ENCODE measurements at places on chromosomes 11 and 22.

- no peak for DNase-seq
Observed at GRCh38 chr22:22573047-22573889, 14.2 kb upstream of the PRAME start.

GRCh38 chr11:93922830-93923229, 72.4 kb upstream of the VSTM5 start:
- no peak for DNase-seq

GRCh38 chr11:6391537-6392134, 1.4 kb downstream of the SMPD1 start:
- DNase-seq = no peak

DNA sequence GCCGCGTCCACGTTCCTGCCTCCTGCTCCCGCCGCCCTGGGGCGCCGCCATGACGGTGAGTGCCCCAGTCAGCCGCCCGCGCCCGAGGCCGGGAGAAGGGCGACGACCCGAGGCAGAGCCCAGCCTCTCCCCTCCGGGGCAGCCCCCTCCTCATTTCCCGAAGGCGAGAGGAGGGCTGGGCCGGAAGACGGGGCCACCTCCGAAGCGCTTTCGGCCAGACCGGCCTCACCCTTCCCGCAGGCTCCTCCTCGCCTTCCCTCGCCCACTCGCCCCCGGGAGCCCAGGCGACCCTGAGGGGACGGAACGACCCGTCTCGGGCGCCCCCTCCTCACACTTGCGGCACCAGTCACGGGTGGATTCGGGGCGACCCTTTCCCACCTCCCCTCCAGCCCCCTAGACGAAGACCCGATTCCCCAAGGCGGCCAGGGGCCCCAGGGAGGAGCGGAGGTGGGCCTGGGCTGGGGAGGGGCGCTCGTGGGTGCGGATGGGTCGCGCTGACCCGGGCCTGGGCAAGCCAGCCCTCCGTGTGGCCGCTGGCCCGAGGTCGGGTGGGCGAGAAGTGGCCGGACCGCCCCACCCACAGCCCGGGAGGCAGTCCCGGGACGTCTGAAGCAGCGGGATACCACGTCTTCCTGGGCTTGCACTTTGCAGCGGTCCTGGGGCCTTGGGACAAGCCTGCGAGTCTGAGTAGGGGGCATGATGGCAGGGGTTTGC, 49.7 kb downstream of the TRIOBP start:
- no peak for DNase-seq

- DNase-seq = no peak
Observed at GRCh38 chr11:82924522-82925224, 23.1 kb downstream of the DDIAS start.

- DNase-seq = no peak
Observed at GRCh38 chr22:50118557-50119168, 28.9 kb downstream of the MOV10L1 start.

DNA sequence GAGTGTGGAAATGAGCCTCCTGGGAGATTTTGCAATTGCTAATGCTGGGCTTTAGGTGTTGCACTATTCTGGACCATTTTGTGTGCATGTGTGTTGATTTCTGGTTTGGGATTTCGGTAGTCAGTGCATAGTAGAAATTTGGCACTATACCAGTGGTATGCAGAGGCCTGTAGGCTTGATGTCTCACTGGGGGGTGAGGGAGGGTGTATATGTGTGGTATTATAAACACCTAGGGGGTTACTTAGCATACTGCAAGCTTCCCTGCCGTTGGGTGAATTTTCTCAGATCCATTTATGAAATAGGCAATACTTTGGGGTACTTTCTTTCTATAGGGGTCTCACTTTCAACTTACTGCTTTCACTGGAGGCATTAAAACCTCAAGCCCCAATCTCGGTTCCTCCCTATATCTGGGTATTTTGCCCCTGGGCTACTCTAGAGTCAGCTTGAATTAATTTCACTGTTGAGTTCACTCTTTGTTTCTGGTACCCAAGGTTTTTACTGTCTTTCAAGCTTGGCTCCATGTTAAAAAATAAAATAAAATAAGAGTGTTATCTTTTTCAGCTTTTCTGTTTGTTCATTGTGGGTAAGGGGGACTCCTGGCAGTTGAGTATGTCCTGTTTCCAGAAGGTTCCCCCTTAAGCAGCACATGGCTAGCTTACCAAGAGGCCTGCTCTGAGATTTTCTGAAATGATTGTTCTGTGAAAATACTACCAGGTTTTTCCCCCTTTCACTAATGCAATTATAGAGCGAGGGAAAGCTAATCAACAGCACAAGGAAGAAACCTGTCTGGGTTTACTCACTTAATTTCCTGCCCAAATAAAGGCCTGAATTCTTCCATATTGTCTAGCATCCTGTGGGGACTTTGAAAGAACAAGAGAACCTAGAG, 45.8 kb downstream of the PPFIBP2 start:
- DNase-seq = no peak

DNA sequence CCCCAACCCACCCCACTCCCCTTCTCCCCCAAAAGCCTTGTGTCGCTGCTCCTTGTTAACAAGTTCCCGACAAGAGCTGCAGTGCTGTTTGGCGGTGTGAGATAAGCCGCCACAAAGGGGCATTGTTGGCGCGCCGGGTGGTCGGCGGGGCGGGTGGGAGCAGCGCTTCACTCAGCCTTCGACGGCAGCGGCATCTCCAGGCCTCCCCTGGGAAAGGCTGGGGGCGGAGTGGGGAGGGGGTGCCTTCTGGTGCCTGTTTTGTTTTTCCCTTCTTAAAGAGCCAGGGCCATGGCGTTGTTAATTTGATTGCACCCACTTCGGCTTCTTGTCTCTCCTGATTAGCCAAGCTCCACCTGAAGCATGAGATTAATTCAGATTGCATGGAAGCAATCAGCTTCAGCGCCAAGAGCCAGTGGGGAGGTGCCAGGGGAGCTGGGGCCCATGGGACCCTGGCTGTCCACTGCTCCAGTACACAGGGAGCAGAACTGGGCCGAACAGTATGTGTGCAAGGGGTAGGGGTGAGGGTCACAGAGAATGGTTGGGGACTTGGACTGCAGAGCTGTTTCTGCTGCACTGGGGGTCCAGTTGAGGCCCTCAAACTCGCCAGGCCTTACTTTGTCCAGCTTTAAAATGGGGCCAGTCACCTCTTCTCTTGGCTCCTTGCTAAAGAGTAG, 165.1 kb downstream of the CEP164 start:
- DNase-seq = no peak

DNA sequence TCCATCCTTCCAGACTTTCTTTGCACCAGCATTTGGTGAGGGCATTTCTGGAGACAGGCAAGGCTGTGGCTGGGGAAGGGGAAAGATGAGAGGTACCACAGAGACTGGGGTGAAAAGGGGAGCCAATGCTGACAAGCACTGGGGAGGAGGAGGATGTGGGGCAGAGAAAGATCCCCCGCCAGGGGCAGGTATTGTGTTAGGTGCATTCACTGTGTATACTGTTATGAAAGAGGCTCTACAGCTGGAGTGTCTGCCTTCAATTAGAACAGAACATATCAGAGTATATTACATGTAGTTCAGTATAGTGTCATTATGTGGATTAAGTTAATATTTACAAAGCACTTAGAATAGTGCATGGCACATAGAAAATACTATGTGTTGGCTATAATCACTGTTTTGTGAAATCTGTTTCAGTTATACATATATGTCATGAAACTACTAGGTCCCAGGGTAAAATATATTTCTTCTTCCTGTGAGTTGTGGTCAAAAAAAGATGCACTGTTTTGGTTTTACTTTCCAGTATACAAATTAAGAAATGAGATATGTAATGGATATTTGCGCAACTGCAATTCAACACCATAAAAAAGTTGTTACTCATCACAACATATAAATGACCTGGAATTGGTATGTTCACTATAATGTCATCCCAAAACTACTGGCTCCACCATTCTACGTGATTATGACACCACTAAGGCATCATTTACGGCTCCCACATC, 8.4 kb downstream of the MSANTD2 start:
- DNase-seq = no peak

DNA sequence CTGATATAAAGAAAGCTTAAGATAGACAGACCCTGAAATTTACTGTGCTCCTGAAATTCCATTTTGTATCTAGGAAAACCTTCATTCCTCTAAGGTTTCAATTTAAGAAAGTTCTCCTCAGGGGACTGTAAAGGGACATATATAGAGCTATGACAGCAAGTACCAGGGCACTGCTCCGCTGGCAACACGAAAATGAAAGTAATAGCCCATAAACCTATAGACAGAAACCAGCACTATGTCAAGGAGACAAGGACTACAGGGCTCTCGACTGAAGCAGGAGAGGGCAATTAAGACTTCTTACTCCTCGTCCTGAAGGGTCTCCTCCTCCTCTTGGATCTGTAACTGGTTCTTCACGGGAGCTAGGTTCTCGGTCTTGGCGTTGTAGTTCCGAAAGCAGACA, 6.9 kb downstream of the FEZ1 start:
- DNase-seq = no peak

DNA sequence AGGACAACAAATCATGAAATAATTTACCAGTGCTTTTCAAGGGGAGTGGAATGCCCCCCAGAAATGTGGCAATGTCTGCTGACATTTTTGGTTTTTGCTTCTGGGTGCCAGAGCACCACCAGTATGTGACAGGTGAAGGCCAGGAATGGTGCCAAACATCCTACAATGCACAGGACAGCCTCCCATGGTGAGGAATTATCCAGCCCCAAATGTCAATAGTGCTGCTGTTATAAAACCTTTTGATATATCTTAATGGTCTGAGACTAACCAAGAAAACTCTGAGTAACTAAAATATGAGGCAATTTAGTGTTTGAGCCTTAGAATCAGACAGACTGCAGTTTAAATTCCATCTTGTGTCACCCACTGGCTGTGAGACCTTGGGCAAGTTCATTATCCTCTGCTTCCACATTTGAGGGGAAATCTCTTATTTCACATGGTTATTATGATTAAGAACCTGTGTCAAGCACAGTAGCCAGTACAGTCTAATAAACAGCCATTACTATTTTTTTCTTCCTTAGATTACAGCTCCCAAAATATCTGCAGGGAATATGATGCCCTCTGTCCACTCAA, 69.5 kb downstream of the AMBRA1 start:
- DNase-seq = no peak

GRCh38 chr11:926341-926916, 759 bp downstream of the AP2A2 start:
- no peak for DNase-seq

DNA sequence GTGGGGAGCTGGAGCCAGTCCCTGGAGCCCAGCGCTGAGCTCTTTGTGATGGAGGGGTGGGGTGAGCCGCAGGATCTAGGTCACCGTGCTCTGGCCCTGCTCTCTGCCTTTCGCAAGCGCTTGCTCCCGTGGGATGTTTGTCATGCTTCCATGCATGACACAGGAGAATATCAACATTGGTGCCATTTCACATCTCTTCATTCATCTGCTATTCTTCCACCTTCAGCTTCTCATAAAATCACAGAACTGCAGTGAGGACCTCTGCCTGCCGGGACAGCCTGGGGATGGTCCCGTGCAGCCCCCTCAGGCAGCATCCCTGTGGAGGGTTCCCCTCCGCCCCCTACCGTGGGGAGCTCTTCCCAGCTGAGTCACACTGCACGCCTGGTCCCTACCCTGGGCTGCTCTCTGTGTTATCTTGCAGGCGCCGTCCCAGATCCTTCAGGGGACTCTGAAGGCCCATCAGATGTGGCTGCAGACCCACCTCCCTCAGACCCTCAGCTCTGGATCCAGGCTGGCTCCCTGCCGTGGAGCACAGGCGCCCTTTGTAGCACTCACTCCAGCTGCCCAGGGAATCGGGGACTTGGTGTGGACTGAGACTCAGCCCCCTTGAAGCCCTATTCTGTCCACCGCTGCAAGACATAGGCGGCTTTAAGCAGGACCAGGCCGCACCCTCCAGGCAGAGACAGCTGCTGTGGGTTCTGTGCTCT, 5.1 kb upstream of the SEPTIN5 start:
- DNase-seq = no peak

GRCh38 chr11:1639102-1639620, 9.6 kb downstream of the KRTAP5-5 start:
- peak; percentile 86 for DNase-seq

- DNase-seq = no peak
Observed at GRCh38 chr11:13215149-13215548, 62.4 kb upstream of the BMAL1 start.

- no peak for DNase-seq
Observed at GRCh38 chr11:126723665-126724045, 276.9 kb downstream of the KIRREL3 start.

GRCh38 chr22:17376950-17377349, 7.7 kb downstream of the CECR2 start:
- DNase-seq = no peak

DNA sequence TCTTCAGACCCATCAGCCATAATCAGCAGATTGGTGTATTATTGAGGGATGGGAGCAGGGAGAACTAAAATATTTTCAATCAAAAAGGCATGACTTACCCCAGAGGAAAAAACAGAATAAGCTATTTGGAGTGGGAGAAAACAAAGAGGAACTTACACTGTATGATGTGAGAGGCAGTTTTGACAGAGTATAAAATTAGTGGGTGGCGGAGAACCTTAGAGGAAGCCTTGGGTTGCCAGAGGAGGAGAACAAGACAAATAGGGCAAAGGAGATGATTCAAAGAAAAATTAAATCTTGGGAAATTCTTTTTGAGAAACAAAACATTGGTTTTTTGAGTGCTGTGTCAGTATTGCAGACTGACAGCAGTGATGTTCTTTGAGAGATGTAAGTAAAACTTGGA, 285.0 kb downstream of the C11orf87 start:
- no peak for DNase-seq

DNA sequence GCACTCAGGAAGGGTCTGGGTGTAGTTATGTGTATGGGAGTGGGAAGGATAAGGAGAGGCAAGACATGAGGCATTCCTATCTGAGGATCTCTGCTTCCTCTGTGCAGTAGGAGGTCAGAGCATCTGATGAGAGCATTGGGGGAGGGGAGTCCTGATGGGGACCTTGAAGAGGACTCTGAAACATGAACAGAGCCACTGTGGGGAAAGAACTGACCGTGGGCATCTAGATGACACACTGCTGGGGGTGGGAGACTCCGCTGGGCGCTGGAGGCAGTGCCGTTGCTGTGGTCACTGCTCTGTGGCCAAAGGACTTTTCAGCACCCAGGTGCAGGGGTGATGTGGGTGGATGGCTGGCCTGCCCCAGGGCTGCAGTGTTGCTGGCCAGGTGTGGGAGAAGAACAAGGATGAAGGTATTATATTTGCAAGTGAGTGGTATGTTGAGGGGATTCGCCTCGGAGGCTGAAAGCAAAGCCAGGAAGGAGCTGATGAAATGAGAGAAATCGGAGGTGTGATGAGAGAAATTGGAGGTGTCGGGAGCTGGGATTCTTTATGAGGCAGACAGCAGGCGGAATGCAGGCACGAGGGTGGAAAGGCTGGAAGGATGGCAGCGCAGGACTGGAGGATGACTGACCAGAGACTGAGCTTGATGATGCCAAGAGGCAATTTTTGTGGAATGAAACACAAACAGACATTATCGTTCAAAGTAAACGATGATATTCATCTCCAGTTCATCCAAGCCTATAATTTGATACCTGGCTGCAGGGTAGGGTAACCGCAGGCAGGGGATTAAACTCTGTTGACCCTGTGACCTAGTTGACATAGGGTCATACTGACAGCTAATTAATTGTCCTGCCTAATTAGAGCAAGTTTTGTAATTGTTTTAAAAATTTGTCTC, 19.4 kb upstream of the TMPRSS4 start:
- no peak for DNase-seq

GRCh38 chr11:34425360-34425759, 13.4 kb upstream of the CAT start:
- no peak for DNase-seq

Data from NCI-H774 (cell line).